ENCODE measurements at places on chromosomes 2 and 18.

- no peak for DNase-seq
Observed at GRCh38 chr2:84816426-84817026, 64.4 kb downstream of the TRABD2A start.

- no peak for DNase-seq
Observed at GRCh38 chr2:75023666-75024455, 65.4 kb downstream of the POLE4 start.

GRCh38 chr2:40823478-40823877 is 371.6 kb upstream of the SLC8A1 start:
- no peak for DNase-seq

DNA sequence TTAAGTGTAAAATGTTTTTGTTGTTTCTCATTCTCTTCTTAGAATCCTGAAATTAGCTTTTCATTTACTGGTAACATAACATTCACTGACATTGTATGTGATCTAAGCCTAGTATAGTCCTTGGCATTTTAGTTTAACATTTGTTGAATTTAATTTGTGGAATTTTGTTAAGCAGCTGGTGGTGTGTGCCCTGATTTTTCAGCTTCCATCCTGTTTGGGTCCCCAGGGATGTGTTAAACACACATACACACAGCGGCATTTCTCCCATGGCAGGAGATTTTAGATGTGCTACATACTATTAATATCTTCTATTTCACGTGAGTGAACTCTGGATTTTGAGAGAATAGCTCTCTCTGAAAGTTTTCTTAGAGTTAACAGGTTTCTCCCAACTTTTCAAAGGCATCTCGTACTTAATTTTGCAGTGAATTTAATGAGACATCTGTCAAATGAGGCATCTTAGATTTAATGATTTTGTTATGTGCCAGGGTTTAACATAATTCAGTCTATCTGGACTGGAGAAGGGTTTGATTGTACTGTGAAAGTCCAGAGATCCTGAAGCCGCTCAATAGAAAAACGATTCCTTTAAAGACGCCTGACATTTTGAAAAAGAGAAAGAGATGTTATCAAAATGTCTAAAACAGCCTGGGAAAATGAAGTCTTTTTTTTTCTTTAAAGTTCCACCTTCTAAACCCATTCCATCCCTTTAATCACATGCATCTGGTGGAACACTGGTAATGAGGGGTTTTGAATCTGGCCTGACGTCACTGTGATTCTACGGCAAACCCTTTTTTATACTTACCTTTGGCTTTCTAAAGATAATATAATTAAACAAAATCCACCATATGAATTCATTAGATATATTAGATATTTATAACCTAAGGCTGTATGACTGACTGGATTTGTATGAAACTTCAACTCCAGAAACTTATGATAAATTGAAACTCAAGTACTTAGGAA is 6.8 kb downstream of the PHLPP1 start:
- DNase-seq: no peak

DNA sequence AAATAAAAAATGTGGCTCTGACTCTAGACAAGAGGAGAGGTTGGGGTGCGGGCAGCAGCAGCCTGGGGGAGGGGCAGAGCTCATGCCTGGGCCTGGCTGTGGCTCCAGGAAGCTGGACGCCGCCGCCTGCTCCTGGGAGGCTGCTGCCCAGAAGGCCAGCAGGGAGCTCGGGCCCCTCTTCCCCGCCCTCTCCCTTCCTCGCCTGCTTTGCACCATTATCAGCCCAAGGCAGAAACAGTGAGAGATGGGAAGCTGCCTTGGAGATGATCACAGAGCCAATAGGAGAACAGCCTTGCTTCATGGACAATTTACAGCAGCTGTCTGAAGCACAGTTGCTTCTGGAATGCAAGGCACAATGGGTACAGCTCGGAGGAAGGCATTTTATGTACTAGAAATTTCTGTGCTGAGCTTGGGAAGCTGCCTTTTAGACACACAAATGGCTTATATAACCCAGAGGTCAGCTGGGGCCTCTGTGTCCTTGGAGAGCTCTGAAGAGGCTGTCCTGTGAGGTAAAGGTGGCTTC is 55.3 kb upstream of the AFF3 start:
- DNase-seq: peak; percentile 64

GRCh38 chr2:27915191-27915590 is 24.7 kb downstream of the BABAM2 start:
- no peak for DNase-seq

DNA sequence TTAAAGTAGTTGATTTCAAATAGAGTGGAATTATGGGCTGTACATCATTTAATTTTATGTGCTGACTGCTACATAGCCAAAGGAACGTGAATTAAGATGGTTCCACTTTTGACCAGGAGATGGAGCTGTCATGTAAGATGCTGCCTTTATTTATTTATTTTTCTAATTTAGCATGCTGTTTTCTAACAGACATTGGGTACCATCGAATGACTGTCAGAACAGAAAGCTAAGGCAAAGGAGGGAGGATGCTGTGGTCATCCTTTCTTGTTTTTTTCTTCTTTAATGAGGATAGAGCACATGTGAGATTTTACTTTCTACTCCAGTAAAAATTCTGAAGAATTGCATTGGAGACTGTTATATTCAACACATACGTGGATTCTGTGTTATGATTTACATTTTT is at the start of gene SCN2A:
SCN2A (plus strand) TSS at position 185 of the 400 bp plus-strand sequence. CDS start 56,410 bp downstream, outside the sequence.
- DNase-seq: peak; percentile 37

GRCh38 chr18:57819119-57819518 is 16.0 kb upstream of the ATP8B1 start:
- DNase-seq: no peak

DNA sequence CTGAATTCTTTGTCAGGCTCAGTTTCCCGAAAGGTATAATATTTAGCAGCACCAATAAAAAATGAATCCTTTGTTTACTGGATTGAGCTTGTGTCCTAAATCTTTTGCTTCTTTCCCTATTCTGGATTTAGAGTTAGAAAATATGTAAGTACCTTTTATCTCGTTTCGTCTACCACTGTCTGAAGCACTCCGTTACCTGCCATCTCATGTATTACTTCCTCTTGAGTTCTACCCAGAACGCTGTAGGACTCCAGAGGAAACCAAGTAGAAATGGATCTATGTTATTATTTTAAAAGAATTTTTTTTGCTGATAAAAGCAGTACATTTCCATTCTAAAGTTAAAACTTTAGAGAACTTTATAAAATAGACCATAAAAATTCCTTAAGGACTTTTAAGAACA is 13.5 kb downstream of the ANKRD12 start:
- no peak for DNase-seq

- DNase-seq: peak; percentile 82
Observed at GRCh38 chr2:37377187-37377532, 32.7 kb downstream of the QPCT start.

DNA sequence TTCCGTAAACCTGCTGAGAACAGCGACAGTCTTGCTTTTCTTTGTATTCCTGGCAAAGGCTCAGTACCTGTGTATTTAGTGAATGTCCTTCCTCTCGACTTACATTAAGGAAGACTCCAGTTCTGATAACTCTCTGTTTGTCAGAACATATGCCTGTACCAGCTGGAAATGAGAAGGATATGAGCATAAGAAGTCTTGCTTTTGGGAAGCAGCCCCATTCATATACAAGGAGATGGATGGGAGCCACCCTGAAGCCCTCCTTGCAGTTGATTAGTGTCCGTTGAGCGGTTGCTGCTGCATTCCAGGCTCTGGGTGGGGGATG is 59.8 kb downstream of the SH3BP4 start:
- no peak for DNase-seq

- DNase-seq: no peak
Observed at GRCh38 chr18:78625847-78626246, 353.8 kb upstream of the SALL3 start.

DNA sequence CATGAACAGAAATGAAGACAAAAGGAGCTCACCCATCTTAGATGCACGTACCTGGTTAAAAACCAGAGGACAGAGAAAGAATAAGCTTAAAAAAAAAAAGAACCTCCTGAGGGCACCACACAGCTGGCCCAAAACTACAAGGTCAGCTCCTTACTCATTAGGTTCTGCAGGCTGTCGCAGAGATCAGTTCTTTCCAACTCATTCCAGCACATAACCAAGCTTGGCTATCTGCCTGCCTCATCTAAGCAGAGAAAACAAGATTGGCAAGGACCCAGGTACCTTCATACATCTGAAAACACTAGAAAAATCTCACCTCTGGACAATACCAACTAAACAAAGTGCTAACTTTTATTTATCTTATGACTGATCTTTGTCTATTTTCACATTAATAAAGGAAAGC is 89.9 kb downstream of the NOL10 start:
- DNase-seq: no peak

DNA sequence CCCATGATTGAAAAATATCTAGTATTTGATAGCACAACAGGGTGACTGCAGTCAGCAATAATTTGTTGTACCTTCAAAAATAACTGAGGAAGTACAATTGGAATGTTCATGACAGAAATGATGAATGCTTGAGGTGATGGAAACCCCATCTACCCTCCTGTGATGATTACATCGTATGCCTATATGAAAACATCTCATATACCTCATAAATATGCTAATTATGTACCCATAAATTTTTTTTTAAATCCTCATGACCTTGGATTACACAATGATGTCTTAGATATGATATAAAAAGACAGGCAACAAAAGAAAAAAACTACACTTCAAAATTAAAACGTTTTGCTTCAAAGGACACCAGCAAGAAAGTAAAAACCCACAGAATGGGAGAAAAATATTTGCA is 1.4 kb upstream of the POLR1B start:
- DNase-seq: no peak

DNA sequence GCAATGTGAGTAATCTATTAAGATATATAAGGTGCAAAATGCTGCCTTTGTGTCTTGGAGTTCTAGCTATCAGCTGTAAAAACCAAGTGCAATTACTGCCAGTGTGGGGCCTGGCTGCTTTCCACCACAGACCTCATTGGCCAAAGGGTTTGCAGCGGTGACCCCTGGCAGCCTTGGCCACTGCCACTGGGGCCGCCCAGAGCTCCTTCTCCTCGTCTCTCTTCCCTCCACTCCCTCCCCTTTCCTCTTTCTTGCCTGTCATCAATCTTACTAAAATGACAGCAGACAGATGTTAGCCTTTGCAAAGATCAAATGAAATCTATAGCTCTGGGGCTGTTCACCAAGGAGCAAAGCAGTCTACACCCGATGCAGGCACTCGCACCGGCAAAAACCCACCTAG is 986.3 kb downstream of the BCL11A start:
- DNase-seq: no peak

DNA sequence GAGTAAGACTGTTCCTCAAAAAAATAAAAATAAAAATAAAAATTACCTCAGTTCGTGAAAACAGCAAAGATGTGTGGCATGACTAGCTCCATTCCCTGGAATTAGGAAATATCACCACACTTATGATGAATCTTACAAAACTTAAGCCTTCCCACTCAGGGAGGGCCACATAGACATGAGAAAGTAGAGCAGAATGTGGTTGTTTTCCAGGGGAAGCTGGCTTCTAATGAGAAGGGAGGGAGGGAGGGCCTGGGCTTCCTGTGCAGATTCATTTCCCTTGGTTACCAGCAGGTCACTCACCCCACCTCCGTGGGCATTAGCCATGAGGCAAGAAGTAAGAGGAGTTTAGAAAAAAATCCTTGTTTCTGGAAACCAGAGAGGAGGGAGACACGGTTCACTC is 95.9 kb upstream of the RMDN2 start:
- no peak for DNase-seq

DNA sequence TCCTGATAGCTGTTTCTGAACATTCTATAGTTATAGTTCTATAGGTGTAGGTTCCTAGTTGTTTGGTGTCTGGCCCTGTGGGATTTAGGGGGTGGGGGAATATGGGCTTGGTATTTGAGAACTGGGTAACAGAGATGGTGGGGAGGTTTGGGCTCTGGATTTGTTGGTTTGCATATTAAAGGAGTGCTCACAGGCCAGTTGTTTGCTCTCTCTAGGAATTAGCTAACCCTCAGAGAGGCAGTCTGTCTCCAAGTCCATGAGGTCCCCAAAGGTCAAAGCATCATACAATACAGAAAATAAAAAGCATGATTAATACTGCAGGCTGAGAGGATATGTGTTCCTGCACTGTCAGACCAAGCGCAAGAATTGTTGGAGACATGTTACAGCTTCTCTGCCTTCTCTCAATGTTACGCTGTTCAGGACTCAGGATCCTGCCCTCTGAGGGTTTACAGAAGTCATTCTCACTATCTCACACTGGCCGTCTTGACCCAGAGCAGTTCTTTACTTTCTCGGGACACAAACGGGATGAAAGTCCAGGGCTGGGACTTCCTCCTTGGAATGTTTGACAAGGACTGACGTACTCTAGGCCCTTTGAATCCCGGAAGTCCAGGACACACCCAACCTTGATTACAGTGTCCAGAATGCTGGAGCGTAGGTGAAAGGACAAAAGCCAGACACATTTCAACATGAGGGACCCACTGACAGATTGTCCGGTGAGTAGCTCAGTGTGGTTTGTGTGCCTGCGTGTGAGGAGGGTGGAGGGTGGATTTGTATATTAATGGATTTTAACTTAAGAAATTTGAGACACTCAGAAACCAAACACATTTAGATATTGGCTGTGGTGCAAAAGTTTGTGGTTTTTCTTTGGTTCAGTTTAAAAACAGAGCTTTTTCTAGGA is at the start of gene NOSTRIN:
NOSTRIN (plus strand) TSS at position 677 of the 898 bp plus-strand sequence; CDS start at position 687, 10 bp downstream.
- DNase-seq: no peak

GRCh38 chr2:209960676-209961630 is 41.5 kb upstream of the RPE start:
- no peak for DNase-seq

DNA sequence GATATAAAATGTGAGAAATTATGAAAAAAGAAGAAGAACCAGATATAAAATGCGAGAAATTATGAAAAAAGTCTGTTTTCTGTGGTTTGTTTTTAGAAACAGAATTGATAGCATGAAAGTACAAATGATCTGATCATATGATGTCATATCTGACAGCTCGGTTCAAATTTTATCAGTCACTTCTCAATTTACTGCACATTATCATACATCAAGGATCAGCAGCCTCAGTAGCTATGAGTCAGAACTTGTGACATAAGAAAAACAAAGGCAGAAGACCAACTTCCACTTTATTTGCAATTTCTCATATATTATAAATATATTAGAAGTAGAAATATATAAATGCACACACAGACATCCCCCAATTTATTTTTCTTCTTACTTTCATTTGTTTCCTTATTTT is 634.0 kb downstream of the LRP1B start:
- no peak for DNase-seq

DNA sequence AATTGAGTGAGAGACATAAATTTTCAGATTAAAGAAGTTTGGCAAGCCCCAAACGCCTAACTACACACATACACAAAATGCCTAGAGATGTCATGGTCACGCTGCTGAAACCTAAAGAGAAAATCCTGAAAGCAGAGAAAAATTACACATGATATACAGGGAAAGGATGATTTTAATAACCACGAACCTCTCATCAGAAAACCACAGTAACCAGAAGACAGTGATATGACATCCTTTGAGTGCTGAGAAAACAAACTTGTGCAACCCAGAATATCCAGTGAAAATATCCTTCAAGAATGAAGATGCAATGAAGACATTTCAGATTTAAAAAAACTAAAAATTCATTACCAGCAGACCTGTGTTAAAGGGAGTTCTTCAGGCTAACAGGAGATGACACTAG is 122.4 kb upstream of the LMAN1 start:
- no peak for DNase-seq

GRCh38 chr18:24913507-24914170 is 438.3 kb downstream of the ZNF521 start:
- DNase-seq: no peak

Measured in DMS79 treated with DMSO at 0.1 percent for 48 hours (cell line).